LoVo (cell line): ENCODE measurements at places on chromosomes 3 and 15.
A peak's percentile ranks its signal among the peaks of the same experiment; 100 is the strongest.

DNA sequence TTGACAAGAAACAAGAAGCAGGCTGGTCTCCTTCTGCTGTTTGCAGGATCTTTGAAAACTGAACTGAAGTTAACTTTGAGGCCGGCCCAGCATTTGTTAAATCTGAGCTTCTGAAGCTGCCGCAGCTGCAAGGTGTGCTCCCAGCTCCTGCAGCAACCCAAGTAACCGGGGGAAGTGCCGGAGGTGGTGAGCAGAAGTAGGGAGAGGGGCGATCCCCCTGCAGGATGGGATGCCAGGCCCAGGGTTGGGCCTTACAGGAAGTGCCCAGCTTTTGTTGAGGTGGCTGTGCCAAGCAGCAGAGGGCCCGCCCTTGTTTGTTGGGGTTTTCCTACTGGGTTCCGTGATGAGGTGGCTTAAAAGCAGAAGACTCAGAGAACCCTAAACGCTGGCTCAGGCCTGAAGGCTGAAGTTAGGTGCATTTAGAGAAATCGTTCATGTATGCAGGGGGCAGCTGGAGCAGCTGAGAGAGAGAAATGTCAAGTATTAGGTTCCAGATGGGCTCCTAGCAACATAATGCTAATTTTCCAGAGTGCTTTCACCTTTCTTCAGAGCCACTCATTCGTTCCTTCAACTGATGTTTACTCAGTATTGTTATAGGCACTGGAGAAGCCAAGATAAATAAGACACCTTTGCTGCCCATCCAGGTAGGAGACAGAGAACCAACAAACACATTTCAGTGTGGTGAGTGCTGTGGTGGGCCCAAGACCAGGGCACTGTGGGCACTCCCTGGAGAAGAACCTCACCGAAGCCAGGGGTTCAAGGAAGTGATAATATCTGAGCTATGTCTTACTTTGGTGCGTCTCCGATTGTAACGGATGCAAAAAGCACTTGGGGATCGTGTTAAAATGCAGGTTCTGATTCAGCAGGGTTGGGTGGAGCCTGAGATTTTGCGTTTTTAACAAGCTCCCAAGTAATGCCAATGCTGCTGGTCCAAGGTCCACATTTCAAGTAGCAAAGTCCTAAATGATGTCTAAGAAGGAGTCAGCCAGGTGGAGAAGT lies 42.2 kb upstream of the PLCL2 start:
- DNase-seq: no peak

GRCh38 chr15:68230157-68231100 lies 901 bp upstream of the CLN6 start:
- no peak for DNase-seq

GRCh38 chr15:67937153-67937761 lies 97.4 kb upstream of the RNU6-1 start:
- no peak for DNase-seq

GRCh38 chr15:74322558-74323180 lies 44.8 kb downstream of the CYP11A1 start:
- DNase-seq: peak; percentile 66

- no peak for DNase-seq
Observed at GRCh38 chr3:188750617-188751016, 421.2 kb upstream of the TPRG1 start.

GRCh38 chr3:12910356-12911099 lies 69.2 kb upstream of the RPL32 start:
- no peak for DNase-seq

DNA sequence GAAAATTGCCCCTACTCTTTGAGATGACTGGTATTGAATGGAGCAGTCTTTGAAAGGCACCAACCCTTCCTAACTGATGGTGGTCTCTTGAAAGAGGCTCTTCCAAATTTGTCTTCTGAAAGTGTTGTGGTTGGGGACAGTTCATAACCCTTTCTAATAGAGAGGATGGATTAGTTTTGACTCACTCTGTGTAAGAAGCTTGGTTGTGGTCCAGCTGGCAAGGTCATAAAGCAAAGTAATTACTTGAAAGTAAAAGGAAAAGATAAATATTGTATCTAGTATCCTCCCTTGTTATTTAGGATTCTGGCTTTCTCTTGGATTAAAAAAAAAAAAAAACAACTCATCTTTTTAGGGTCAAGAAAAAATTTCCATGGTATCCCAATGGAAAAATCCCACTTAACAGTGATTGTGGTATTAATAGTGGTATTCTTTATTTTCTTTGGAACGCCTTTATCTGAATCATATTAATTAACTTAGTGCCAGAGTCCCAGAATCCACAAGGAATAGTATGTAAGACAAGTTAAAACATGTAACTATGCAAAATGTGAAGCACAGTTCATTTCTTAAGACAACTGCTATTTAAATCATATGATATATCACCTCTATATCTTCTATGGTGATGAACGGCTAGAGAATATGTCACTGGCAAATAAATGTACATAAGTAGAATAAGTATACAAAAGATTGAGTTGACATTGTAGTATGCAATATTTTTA lies 469.3 kb upstream of the CDIN1 start:
- no peak for DNase-seq
